ENCODE measurements at places on chromosomes 6 and 20.

DNA sequence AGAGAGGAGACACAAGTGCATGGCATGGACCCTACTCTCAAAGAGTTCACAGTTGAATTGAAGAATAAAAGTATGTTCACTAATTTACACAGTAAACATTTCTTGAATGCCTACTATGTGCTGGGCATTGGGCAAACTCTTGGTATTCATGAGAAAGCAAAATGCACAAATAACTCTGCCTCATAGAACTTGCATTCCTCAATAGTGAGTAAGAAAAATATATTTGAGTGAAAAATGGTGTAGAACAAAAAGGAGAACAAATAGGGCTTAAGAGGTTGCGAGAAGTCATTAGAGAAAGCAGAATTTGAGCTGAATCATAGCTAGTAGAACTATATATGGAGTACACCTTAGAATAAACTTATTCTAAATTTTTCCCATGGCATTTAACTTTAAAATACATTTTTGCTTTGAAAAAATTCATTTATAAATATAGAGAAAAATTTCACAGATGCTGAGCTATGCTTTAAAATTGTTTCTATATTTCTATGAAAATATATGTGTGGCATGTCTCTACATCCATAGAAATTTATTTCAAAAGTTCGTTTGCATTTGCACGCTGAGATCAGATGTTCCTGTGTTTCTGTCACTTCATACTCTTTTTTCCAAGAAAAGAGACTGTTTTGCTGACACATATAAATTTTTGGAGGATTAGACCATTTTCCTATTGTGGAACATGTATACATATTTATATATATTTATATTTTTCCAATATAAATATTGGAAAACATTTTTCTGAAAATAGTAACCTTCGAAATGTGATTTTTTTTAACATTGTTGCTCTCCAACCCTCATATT lies 236.1 kb downstream of the KCNQ5 start:
- DNase-seq, result no peak

- no peak for DNase-seq
Measured at GRCh38 chr20:45976086-45976485, 4.1 kb upstream of the ZNF335 start.

GRCh38 chr6:129661536-129662405 lies 48.2 kb downstream of the ARHGAP18 start:
- no peak for DNase-seq

DNA sequence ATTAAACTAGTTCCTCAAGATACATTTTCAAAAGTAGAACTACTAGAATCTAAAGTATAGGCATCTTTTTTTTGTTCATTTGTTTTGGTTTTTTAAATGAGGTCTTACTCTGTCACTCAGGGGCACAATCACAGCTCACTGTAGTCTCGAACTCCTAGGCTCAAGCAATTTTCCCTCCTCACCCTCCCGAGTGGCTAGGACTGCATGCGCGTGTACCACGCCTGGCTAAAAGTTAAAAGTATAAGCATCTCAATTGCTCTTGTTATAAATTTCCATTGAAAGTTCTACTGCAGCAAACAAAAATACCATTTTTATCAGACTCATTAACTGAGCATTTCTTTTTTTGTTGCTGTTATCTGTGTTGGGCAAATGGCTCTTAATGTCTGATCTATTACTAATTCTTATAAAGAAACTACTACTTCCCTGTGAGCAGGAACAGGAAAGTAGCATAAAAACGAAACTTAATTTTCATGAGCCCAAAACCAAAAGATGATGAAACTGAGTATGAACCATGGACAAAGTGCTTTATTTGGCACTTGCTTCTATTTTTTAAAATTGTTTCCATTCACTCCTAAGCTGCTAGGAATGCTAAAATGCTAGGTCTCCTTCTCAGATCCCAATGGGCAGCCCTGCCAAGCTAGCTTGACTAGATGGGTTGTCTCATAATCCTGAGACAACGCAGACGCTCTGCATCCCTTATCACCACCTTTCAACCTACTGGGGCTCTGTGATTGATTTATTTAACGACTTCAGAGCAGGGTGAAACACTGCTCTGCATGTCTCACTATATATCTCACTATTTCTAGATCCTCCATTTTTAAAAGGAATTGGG lies 36.9 kb downstream of the TRPC4AP start:
- DNase-seq, result no peak

- DNase-seq, result peak; percentile 22
Measured at GRCh38 chr6:150395388-150396009, 26.7 kb downstream of the IYD start.

GRCh38 chr6:6981681-6982322 lies 126.0 kb upstream of the RREB1 start:
- DNase-seq, result no peak

- no peak for DNase-seq
Measured at GRCh38 chr6:121579478-121579877, 144.0 kb downstream of the GJA1 start.

- no peak for DNase-seq
Measured at GRCh38 chr6:31057426-31058003, 47.2 kb downstream of the MUC22 start.

DNA sequence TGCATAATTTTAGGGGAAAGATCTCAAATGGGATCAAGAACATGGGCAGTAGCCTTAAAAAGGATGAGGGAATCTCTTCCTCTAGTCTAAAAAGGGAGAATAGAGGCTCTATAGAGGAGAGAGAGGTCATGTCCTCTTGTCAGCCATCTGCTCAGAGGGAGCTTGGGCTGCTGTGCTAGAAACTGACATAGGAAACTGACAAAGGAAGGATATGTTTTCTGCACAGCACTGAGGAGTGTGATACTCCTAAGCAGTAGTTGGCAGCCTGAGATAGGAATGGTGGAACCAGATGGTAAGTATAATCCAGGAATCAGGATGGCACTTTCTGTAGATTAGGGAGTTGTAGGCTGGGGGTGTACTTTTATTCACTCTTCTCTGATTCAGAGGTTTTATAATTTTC lies 59.2 kb downstream of the PTPRA start:
- no peak for DNase-seq

DNA sequence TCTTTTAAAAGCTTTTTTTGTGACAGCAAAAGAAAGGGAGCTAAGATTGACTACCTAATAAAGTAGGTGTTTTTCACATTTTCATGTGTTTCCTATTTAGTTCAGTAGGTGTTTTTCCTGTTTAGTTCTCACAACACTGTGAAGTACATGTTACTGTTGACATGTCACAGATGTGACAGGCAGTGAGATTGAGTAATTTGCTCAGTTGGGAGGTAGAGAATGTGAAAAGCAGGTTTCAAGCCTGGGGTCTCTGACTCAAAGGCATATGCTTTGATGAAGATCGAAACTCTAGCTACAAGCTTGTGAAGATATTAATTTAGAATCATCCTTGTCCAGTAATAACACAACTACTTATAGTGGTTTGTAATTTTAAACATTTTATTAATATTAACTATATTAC lies 43.1 kb downstream of the SLX4IP start:
- DNase-seq, result no peak

GRCh38 chr20:992801-993535 lies 9.1 kb downstream of the RSPO4 start:
- DNase-seq, result no peak

DNA sequence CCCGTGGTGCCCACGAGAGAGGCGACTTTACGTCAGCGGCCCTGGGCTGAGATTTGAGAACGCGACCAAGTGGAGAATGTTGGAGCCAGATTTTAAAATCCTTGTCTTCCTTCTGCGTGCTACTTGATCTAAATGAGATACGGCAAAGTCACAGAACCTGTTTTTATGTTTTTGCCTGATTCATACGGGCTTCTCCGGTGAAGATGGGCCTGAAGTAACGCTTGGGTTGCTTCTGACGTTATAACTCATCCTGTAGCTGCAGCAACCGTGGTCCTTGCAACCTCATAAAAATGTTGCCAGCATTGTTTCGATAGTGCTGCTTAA lies 462 bp upstream of the SLC35B3 start:
- DNase-seq, result no peak

GRCh38 chr6:117624869-117625481 lies 22.7 kb upstream of the GOPC start:
- DNase-seq, result no peak

- no peak for DNase-seq
Measured at GRCh38 chr20:48636301-48636700, 191.5 kb downstream of the PREX1 start.

GRCh38 chr20:57426271-57426689 lies 35.1 kb downstream of the RBM38 start:
- no peak for DNase-seq

DNA sequence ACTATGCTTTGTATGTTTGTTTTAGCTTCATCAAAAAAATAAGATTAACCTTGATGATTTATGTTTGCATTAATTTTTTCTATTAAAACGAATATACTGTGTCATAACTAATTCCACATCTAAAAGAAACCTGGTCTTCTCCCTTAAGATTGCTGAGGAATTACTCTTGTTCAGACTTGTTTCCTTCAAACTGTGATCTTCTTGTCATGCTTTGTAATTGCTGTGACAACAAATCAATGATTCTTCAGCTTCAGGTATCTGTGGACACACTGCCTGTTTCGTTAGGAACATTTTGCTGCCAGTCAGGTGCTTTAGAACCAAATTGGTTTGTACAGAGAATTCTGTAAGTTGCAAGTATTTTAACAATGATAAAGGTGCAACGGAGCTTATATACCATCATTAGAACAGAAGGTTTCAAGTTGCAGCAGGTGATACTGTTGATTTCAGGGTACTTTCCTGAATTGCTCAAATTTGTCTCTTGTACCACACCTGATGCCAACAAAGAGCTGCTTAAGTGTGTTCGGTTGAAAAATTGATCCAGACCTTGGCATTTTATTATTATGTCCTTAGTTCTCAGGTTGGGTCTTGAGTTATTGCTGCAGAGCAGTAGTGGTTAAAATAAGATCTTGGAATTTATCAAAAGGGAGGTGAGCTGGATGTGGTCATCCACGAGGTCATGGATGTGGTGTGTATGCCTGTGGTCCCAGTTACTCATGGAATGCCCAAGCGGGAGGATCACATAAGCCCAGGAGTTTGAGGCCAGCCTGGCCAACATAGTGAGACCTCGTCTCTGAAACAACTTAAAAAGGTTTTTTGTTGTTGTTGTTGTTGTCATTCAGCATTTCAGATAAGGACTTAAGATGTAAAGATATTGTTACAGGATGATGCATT lies 19.5 kb downstream of the SYTL3 start:
- no peak for DNase-seq

- DNase-seq, result peak; percentile 37
Measured at GRCh38 chr6:125812394-125813292, 21.9 kb downstream of the NCOA7 start.
